ENCODE measurements at places on chromosomes 1 and 21.

GRCh38 chr1:212624976-212625501 lies 16.5 kb downstream of the ATF3 start:
- no peak for DNase-seq

DNA sequence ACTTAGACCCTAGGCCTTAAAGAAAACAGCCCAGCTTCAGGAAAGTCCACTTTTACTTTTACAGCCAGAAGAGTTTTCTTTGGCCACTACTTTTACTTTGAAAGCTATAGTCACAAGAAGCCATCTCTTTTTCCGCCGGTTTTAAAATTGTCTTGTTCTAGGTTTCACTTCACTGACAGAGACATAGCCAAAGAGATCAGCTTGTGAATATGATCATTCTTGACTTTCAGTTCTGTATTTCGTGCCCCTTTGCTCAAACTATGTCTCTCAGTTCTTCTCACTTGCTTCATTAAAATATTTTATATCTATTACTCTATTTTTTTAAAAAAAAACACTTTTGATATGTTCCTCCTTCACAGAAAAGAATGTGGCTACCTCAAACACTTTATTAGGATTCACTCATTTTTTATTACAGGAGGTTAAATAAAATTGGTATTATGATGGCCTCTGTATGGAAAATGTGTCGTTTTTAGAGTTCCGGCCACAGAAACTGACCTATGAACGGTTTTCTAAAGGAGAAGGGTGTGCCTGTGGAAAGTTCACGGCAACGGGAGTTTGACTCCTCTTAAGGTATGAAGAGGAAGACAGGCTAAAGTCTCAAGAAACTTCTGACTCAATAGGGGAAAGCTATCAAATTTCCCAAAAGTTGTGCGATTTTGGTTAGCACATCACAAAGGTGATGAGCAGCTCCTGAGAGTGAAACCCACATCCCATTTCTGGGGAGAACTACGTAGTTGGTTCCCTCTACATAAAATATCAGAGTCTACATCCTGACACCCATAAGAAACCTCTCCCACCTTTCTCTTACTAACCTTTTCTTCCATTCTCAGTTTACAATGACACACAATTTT lies 1.2 kb downstream of the MCOLN2 start:
- DNase-seq, result no peak

DNA sequence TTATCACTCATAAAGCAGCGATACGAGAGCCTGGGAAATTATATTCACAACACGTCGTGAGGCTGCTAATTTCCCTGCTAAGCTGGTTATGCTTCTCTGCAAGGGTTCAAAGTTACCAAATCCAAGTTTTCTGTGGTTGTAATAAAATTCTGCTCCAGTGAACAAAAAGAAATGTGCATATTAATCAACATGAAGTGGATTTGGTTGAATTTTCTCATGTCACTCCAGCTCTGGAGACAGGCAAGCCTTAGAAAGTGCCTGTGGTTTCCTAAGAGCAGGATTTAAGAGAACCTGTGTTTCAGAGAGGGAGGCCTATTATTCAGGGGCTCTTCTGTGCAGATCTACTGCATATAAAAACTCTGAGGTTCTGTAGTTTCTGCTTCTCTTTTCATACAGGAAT lies 87.5 kb downstream of the WLS start:
- no peak for DNase-seq

- no peak for DNase-seq
Measured at GRCh38 chr1:229940684-229941083, 126.4 kb upstream of the GALNT2 start.

DNA sequence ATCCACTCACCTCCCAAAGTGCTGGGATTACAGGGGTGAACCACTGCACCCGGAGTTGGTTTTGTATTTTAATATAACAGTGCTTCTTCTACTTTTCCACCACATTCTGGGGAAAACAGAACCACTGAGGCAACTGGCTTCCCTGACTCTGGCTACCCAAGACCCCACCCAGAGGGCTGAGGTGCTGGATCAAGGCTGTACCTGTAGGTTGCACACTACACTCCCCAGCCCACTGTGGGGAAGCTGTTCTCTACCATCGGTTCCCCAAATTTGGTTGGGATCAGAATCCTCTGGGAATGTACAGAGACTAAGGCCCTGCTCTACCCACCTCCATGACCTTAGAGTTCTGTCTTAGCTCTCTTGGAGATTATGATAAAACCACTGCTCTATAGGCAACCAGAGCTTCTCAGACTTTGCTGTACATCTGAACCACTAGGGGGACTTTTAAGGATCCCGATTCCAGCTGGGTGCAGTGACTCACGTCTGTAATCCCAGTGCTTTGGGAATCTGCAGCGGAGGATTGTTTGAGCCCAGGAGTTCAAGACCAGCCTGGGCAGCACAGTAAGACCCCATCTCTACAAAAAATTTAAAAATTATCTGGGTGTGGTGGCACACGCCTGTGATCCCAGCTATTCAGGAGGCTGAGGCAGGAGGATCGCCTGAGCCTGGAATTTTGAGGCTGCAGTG lies 51.6 kb downstream of the GNG4 start:
- DNase-seq, result peak; percentile 53

DNA sequence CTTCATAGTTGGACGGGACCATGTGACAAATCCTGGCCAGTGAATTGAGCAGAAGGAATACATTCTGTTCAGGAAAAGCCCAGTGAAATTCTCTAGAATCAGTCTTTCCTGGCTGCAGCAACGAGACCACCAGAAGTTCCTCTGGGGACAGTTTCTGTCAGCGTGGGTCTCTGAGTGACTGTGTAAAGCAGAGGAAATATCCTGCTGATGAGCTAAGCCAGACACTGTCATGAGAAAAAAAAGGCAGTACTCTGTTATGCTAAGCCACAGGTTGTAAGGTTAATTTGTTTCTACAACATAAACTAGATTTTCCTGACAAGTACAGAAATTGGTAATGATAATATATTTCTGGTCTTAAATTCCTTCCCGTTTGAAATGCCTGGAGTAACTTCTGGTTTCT lies 664.4 kb downstream of the LMO4 start:
- DNase-seq, result no peak

Data from WERI-Rb-1 (cell line).